ENCODE measurements at places on chromosomes 1 and 21.

GRCh38 chr1:3735027-3735681, 17.1 kb upstream of the CCDC27 start:
- DNase-seq: no peak

DNA sequence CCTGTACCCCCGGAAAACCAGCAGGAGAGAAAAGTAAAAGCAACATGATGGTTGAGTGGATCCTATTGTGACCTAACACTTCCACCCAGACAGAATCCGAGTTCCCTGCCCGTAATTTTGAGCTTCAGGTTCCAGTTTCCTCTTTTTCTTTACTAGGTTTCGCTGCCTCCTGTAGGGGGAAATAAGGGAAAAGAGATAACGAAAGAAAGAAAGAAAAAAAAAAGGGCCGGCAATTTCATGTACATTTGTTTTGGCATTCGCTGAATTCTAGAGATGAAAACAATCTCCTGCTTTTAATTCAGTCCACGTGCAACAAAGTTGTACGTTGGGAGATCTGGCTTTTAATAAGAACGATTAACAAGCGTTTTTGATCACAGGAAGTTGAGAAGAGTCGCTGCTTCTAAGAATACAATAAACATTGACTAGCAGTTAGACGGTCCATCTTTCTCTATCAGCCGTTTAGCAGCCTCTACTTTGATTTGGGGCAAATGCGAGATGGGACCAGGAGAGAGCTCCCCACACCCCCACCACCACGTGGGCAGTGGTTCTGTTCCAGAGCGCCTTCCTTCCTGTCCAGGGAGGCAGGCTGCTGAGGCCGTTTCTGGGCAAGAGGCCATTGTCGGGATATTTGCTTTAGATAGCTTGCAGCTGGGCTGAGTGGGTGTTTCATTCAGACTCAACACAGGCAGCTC, 155.9 kb upstream of the RUNX1 start:
- DNase-seq: no peak

- DNase-seq: no peak
These were observed 64.0 kb upstream of the DIP2A start for GRCh38 chr21:46394595-46395104.

GRCh38 chr1:27377760-27378495, 3.3 kb upstream of the FCN3 start:
- DNase-seq: no peak

- no peak for DNase-seq
These were observed 22.7 kb upstream of the LELP1 start for GRCh38 chr1:153180556-153180955.

GRCh38 chr1:170927955-170928840, 7.1 kb upstream of the MROH9 start:
- DNase-seq: no peak

DNA sequence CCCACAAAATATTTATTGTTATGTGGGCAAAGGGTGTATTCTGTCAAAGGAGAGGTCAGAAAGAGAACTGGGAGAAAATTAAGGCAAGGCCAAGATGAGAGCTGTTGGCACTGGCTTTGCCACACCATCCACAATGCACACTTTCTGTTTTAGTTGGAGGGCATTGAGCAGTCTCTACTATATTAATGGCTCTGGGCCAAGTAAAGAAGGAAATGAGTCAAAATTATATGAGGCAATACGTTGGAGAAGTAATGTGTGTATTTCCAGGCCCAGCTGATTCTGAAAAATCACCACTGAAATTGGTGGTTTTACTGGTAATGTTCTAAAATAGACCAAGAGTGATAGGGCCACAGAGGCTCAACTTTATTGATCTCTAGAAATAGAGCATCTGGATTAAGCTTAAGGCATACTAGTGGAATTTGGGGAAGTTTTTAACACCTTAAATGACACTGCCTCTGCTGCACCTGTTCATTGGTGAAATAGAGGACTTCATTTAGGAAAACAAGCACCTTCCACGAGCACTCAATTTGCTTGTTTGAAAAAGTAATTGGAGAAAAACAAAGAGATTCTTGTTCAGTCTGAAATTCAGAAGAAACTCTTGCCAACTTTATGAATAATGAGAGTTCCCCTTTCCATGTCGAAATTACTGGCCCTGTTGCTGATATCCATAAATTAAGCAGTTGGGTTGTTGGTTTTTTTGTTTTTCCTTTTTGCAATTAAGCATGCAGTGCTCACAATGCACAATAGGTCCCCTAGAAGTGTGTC, 424.9 kb downstream of the ADGRL2 start:
- DNase-seq: no peak

GRCh38 chr1:20601129-20601825, 12.4 kb downstream of the CDA start:
- no peak for DNase-seq

GRCh38 chr1:18470671-18471355, 9.9 kb upstream of the KLHDC7A start:
- DNase-seq: no peak

GRCh38 chr1:119294722-119295121, 73.9 kb upstream of the HAO2 start:
- DNase-seq: no peak

- no peak for DNase-seq
These were observed 81.0 kb downstream of the NOTCH2 start for GRCh38 chr1:119988306-119989062.

- no peak for DNase-seq
These were observed 170.1 kb downstream of the CRB1 start for GRCh38 chr1:197438010-197438790.

GRCh38 chr1:4710592-4711415, 56.4 kb downstream of the AJAP1 start:
- DNase-seq: no peak

- no peak for DNase-seq
These were observed 16.3 kb downstream of the SPATA46 start for GRCh38 chr1:162360237-162360873.
